ENCODE measurements at places on chromosomes 13 and 19.

GRCh38 chr13:111280226-111280625, 40.2 kb upstream of the TEX29 start:
- DNase-seq = no peak

GRCh38 chr13:29730253-29730652, 120.2 kb downstream of the UBL3 start:
- DNase-seq = no peak

GRCh38 chr13:98279473-98280175, 102.6 kb upstream of the RNF113B start:
- no peak for DNase-seq

DNA sequence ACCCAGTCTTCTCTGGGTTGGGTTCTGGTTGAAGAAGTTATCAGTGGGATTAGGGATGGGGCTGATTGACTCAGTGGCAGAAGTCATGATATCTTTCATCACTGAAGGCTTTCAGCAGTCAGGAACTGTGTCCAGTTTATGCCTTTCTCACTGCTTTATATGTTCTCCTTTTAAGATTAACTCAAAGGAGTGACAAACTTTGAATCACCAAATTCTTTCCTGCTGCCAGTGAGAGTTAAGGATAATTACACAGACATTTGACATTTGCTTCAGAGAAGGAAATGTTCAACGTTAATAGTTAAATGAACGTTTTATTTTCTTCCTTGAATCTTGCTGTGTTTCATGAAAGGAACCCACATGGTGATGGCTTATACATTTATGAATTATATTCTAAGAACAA, 41.0 kb upstream of the CNMD start:
- no peak for DNase-seq

DNA sequence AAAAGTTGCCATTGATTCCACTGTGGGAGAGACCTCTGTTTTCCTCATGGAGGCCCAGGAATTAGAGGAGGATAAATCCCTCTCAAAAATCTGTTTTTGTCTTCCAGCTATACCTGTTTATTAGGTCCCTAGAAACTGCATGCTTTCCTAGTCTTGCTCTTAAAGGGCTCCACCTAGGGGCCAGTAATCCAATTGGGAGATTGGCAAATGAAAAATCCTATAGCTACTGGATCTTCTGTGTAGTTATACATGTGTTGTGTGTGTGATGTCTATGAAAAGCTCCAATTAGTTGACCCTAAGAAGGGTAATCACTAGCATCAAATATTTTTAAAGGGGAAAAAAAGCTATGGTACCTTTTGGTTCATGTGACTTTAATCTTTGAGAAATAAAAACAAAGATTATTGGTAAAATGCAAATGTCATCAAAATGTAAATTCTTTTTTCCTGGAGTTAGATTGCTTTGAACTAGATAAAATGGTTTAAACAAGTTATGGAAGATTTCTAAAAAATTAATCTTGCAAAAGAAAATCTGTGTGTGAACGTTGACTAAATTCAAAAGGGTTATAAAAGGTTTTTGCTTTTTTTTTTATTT, 63.4 kb upstream of the C1QTNF9B start:
- peak; percentile 55 for DNase-seq
